ENCODE measurements at places on chromosomes 6 and 20.

DNA sequence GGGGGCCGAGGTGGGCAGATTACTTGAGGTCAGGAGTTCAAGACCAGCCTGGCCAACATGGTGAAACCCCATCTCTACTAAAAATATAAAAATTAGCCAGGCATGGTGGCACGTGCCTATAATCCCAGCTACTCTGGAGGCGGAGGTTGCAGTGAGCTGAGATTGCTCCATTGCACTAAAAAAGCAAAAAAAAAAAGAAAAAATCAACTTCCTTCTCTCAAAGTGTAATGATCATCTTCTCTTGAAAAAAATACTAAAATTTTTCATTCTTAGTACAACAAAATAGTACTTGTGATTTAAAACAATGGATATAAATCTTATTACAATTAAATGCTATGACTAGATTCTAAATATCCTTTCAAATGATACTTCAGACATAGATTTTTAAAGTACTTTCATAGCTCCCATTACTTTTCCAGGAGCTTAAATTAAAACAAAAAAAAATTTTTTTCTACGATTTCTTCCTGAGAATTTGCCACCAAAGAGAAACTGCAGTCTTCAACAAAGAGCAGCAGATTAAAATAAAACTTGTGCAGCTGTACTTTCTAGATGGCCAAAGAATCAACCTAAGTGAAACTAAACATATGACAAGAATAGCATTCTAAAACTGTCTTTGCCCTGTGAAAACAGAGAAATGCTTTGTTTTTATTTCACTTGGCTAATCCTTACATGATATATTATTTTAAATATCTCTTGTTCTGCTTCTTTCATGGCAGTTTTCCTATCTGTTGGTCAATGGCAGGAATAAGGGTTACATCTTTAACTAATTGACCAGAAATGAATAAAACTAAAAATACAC, 75.2 kb downstream of the MAP3K5 start:
- DNase-seq, result no peak

DNA sequence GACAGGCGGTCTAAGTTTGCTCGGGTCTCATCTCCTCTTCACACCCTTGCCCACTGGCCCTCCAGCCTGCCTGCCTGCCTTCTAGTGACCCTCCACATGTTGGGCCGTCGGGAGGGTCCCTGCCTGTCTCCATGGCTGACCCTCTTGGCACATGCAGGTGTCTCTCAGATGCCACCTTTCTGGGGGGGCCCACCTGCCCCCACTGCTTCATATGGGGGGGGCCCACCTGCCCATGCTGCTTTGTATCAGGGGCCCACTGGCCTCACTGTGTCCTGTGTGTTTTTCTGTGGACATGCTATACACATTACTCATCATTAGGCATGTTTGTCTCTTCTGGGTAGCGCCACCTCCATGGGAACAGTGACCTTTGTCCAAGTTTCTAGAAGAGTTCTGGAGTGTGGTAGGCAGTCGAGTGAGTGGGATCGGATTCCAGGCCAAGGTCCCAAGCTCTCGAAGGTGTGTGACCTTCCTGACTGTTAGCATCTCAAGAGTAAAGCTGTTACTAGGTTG, 40.4 kb upstream of the KIF25 start:
- no peak for DNase-seq

GRCh38 chr20:35866418-35867202, 87.7 kb downstream of the SCAND1 start:
- no peak for DNase-seq

GRCh38 chr6:30321692-30322388, 4.9 kb upstream of the TRIM39 start:
- no peak for DNase-seq

DNA sequence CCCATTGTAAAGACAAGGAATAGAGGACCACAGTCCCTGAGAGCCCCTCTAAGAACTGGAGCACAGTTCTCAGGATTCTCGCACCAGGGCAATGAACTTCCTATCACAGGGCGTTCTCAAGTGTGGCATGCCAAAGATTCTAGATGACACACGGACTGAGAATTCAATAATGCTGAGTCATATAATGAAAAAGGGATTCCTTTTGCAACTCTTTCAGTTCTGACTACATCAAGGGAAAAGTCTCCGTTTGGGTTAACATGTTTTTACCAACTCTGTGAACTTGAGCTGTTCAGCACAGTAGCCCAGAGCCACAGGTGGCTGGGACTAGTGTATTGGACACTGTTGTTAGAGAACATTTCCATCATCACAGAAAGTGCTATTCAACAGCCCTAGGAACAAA, 3.4 kb downstream of the MED20 start:
- no peak for DNase-seq

DNA sequence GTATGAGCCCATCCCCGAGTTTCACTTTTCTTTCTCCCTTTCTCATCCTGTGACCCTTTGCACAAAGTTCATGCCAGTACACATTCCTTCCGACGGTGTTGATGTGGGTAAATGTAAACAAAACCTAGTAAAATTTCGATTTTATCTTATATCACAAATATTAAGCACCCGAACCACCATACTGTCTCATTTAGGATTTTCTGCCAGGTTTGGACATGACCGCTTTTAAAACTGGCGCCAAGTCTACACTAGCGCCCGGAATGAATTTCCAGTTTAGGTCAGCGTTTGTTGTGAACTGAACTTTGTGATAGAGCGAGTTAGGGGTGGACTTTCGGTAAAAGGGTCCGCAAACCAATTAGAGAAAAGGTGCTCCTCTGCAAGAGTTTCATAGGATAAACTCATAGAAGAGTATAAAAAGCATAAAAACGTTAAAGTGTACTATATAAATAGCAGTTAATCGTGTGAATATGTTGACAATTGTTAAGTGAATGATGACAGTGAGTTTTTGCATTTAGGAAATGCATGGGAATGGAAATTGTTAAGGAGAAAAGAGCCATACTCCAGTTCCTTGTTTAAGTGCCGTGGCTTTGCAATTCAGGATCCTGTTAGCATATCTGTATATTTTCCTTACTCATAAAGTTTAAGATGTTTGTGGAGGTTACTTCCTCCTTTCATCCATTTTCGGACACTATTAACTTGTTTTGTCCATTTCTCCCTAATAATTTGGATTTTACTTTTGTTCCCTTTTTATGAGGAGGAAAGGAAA, 937 bp downstream of the AKAP7 start:
- no peak for DNase-seq

DNA sequence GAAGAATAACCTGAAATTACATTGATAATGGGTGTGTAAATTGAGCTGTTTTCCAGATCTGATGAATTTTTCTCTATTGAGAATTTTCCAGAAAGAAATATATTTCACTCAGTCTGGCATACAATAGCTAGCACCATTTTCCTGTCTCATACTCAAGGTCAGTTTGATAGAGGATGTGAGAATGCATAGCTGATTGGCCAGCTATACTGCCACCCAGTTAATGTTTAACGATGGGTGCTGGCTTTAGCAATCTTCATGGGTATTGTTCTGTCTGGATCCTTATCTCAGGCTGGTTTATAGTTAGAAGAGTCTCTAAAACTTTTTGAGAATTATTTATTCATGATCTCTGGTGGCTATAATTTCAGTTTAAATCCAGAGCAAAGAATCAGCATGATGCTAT, 147.4 kb downstream of the HDGFL1 start:
- DNase-seq, result no peak

DNA sequence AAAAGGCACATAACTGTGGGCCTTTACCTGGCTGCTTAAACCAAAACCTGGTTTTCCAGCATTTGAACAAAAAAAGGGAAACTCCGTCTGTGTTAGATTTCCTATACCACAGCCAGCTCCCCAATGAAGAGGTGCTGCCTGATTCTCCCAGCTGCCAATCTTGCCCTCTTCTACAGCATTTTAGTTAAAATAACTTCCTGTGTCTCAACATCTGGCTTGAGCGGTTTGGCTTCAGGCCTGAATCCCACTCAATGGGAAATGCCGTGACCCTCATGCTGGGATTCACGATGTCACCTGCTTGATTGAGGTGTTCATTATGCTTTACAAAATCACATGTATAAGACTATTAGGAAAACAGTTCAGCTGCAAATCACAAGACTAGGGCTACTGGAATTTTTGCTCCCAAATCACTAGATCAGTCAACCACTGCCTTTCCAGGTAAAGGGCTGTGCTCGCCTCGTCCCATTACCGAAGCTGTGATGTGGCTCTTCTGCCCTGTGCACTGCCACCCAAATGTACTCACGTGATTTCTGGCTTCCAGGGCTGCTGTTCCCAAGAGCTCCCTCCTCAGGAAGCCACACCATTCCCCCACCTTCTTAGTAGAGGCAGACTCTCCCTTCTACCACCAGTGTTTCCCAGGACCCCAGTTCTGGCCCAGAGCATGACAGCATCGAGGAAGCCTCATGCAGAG, 94.6 kb downstream of the PSMG4 start:
- DNase-seq, result no peak

- no peak for DNase-seq
Measured at GRCh38 chr6:140271759-140272377, 897.4 kb upstream of the CITED2 start.

DNA sequence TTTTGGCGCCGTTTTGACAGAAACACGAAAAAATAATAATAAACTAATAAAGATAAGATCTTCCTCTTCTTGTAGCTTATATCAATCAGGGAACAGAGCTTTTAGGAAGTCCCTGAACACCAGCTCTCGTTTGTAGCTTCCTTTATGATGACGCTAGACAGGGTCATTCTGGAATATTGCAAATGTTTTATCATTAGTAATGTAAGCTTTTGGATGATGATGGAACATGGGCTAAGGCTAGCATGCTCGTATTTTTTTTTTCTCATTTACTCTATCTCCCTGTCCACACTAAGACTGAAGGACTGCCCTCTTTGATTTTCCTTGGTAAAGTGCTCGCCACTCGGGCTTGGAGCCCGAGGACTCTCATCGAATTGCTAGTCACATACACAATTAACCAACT, 22.1 kb upstream of the POM121L2 start:
- no peak for DNase-seq

DNA sequence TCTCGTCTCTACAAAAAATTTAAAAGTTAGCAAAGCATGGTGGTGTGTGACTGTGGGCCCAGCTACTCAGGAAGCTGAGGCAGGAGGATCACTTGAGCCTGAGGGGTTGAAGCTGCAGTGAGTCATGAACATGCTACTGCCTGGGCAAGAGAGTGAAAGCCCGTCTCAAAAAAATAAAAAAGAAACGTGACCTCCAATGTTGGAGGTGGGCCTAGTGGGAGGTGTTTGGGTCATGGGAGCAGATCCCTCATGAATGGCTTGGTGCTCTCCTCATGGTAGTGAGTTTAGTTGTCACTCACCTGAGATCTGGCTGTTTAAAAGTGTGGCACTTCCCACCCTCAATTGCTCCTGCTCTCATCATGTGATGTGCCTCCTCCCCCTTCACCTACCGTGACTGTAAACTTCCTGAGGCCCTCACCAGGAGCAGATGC, 24.3 kb downstream of the RBL1 start:
- no peak for DNase-seq

GRCh38 chr6:63572747-63573075, 431 bp downstream of the LOC128125822 start:
- DNase-seq, result no peak

DNA sequence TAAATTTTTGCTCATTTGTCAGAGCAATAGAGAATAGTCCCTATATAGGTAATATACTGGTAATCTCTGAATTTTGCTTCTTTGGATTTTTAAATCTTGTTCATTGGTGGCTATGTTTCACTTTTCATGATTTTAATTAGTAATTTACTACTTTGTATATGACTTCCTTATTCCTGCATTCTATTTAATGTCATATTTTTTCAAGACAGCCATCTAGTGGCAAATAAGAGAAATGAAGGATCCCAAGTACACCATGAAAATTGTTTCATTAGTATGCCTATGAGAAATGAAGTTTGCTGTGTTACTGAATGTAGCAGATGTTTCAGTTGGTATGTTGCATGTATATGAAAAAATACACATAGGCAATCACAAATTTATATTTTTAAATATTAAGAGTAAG, 82.4 kb downstream of the ZNF292 start:
- DNase-seq, result no peak

DNA sequence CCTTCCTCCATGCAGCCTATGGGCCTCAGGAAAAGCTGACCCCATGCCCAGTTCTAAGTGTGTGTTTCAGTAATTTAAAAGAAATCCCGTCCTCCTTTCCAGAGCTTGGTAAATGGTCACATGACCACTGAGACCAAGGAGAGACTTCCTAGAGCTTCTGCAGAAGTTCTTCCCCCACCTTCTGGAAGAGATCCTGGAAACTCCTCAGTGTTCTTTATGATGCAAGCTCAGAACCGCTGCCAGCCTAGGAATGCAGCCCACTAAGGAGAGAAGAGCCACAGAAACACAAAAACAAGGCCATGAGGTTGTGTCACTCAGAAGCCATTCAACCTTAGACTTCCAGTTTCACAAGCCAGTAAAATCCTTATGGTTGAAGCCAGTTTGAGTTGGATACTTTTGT, 348.4 kb downstream of the TPBG start:
- no peak for DNase-seq

GRCh38 chr6:106974336-106974998, at the start of gene CD24:
Gene CD24 (minus strand): TSS chr6:106974729. CDS start chr6:106974646, 83 bp downstream.
- peak; percentile 60 for DNase-seq

DNA sequence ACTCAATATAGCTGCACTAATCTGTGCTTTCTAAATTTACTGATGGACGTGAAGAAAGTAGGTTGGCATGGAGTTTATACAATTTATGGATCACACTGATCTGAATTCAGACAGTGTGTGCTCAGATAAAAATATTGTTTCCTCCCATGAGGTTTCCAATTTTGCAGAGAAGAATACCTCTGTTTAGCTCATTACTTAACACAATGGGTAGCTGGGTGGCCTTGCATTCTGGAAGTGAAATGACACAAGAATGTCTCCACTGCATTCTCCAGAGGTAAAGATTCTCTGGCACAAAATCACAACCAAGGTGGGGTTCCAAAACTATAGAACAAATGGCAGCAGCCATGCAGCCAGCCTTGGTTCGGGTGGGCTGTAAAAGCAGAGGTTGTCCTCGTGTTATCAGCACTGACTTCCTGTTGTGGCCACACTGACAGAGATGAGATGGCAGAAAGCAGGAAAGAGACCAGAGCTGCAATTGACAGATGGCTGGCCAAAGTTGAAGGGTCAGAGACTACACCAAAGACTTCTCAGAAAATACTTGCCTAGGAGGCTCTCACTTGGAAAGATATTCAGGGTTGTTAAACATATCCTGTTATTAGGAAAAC, 50.2 kb downstream of the HDAC2 start:
- DNase-seq, result no peak

DNA sequence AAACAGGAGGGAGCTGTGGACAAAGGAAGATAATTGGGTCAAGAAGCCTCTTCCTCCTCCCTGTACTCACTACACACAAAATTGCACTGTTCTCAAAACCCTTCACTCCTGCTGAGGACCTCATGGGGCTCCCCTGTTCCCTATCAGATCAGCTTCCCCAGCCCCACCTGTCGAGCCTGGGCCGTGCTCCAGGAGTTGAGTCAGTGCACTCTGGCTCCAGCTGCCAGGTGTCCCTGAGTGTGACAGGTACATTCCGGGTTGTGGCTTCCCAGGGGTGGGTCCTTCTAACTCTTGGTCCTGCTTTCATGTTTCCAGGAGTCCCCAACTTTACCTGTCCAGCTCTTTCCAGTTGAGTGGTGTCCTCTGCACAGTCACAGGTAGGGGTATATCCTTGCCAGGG, 8.4 kb downstream of the RAB5IF start:
- no peak for DNase-seq
